ENCODE measurements at places on chromosomes 7 and 10. TPM values are rescaled to one million over a fixed set of nuclear protein-coding genes. Genes with fewer than 3 reads are reported as not detected.

DNA sequence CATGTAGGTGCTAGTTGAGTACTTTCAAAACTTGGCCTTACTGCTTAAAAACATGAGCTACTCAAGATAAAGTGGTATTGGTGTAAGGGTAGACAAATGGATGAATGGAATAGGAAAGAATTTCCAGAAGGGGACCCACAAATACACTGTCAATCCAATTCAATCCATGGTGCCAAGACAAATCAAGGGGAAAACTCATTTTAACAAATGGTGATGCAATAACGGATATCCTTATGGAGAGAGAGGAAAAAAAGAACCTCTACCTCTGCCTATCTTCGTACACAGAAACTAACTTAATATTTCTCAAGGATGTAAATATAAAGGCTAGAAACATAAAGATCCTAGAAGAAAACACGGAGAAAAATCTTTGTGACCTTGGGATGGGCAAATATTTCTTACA, 123.8 kb upstream of the RSU1 start:
- DNase-seq = no peak

DNA sequence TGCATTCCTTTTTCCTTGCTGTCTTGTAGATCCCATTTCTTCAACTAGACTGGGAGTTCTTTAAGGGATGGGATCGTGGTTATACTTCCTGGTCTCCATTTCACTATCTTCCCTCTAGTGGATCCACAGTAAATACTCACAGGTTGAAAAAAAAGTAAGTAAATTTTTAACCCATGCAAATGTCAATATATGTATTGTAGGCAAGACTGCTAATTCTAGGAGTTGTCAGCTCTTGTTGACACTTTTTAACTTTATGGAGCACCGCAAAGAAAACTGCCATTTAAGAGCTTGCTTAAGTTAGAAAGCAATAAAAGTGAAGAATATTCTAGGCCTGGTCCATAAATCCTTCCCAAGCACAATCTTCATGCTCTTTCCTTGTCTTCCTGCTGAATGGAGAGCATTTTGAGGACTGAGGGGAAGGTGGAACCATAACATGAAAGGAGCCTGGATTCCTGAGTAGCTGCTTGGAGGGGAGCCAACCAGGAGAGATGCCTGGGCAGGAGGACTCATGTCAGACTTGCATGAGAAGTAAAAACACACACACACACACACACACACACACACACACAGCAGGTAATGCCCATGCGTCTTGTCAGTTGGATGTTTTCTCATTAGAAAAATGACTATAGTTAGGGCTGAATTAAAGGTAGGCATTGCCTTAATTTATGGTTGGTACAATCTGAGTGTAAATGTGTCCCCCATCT, 32.2 kb downstream of the VWA2 start:
- DNase-seq = peak; percentile 58

GRCh38 chr10:19290770-19291169, 242.2 kb downstream of the MALRD1 start:
- no peak for DNase-seq

NPS gene
- polyA plus RNA-seq = not detected

GRCh38 chr10:35203745-35204144, 77.1 kb downstream of the CREM start:
- no peak for DNase-seq

DNA sequence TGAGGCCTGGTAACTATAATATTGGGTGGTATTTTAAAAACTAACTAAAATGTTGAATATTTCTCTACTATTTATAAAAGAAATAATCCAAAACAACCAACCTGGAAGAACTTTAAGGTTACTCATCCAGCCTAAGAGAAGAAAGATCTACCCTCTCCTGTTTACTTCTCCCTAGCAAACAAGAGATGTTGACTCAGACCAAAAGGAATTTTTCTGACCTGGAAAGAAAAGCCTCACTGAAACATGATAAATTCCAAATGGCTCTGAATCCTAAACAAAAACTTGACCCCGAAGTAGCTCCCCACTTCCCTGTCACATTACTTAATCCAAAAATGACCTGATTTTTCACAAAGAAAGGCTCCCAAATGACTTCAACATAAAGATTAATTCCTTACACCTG, 101.2 kb downstream of the PARD3 start:
- DNase-seq = no peak

RTKN2 gene
- polyA plus RNA-seq = 0.15 TPM

PTPRN2 gene
- polyA plus RNA-seq = 4.9 TPM

Measured in stomach (tissue), 19 donors.